Activated CD4-positive, alpha-beta T cell treated with anti-CD3 and anti-CD28 coated beads for 36 hours (primary cell): ENCODE measurements at places on chromosomes 2 and 18. TPM values are rescaled to one million over a fixed set of nuclear protein-coding genes. Genes with fewer than 3 reads are reported as not detected.

DNA sequence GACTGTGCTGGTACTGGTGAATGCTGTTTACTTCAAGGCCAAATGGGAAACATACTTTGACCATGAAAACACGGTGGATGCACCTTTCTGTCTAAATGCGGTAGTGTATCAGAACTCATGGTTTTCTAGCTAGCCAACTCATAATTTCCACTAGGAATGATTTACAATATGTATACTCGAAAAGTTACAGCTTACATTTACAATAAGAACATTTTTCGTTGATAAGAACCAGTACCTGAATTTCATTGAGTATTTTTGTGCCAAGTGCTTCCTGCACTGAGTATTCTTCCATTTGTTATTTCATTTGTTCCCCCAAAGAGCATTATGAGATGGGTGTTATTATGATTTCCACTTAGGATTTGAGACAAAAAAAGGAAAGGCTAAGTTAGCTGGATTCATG, 21.9 kb downstream of the SERPINB12 start:
- no peak overlapping the region for H3K4me3 ChIP-seq
- DNase-seq, result no peak
- H3K27me3 ChIP-seq, result peaks cover 6% of the 10 kb centered on the region
- H3K4me1 ChIP-seq, result no peaks in the 10 kb centered on the region
- no peak overlapping the region for H3K27ac ChIP-seq
- H3K36me3 ChIP-seq, result no peaks in the 10 kb centered on the region

GRCh38 chr2:220786216-220786615, 785.9 kb downstream of the EPHA4 start:
- peaks cover 4% of the 10 kb centered on the region for H3K27me3 ChIP-seq
- H3K4me3 ChIP-seq, result no peak overlapping the region
- no peak overlapping the region for H3K27ac ChIP-seq
- DNase-seq, result no peak
- no peaks in the 10 kb centered on the region for H3K36me3 ChIP-seq

DNA sequence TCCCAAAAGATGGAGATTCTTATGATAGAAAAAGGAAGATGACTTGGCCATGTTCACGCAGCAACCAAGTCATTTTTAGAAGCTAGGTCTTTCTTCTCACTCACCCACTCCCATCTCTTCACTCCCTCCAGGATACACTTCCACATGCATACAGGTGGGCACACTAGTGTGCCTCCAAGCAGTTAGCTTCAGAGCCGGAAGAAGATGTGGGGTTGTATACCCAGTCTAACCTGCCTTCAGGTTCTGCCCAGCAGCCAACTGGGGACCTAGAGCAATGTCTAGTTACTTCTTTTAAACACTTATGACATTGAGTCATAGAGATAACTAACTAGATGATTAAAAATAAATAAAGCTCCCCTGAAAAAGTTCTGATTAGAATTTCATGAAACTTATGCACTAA, 21.8 kb upstream of the TANK start:
- no peaks in the 10 kb centered on the region for H3K27me3 ChIP-seq
- peak overlapping the region; percentile 90 for H3K27ac ChIP-seq
- peak overlapping the region; percentile 83 for H3K4me3 ChIP-seq
- peaks cover 19% of the 10 kb centered on the region for H3K36me3 ChIP-seq
- H3K4me1 ChIP-seq, result peaks cover 68% of the 10 kb centered on the region

- no peaks in the 10 kb centered on the region for H3K36me3 ChIP-seq
- peaks cover 2% of the 10 kb centered on the region for H3K27me3 ChIP-seq
- no peaks in the 10 kb centered on the region for H3K4me1 ChIP-seq
- no peak overlapping the region for H3K4me3 ChIP-seq
- DNase-seq, result no peak
Measured at GRCh38 chr18:67280486-67281242, 235.9 kb downstream of the DSEL start.

DNA sequence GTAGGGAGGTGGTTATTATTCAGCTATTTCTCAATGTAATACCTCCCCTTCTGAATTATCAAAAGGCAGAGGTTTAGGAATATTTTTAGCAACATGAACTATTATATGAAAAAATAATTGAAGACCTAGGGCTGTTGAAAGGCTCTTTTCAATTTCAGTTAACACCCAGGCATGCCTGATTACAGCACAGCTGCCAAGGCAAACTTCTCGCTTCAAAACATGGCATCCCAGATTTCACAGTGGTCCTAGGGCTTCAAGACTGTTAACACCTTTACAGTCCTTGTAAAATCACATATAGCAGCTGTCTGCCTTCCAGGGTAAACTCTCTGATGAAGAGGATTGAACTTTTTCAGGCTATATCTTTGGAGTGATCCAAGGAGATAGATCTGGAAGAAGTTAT, 23.2 kb downstream of the CTLA4 start:
- H3K4me1 ChIP-seq, result peaks cover 81% of the 10 kb centered on the region
- H3K4me3 ChIP-seq, result no peak overlapping the region
- peaks cover 4% of the 10 kb centered on the region for H3K27me3 ChIP-seq
- H3K27ac ChIP-seq, result peak overlapping the region; percentile 88
- no peak for DNase-seq
- peaks cover 2% of the 10 kb centered on the region for H3K36me3 ChIP-seq

- no peak for DNase-seq
- H3K4me3 ChIP-seq, result no peak overlapping the region
- H3K4me1 ChIP-seq, result no peaks in the 10 kb centered on the region
- H3K27me3 ChIP-seq, result peaks cover 13% of the 10 kb centered on the region
- H3K36me3 ChIP-seq, result no peaks in the 10 kb centered on the region
- no peak overlapping the region for H3K27ac ChIP-seq
Measured at GRCh38 chr2:236805800-236806531, 236.3 kb downstream of the ACKR3 start.

DNA sequence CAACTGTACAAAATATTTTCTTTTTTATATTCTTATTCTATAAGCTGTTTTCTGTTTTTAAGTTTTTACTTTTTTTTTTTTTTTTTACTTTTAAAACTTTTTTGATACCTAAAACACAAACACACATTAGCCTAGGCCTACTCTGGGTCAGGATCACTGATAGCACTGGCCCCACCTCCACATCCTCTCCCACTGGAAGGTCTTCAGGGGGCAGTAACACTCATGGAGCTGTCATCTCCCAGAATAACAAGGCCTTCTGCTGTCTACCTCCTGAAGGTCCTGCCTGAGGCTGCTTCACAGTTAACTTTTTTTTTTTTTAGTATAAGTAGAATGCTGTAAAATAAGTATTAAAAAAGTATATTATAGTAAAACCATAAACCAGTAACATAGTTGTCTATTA, 415.1 kb downstream of the PTPRM start:
- H3K27me3 ChIP-seq, result no peaks in the 10 kb centered on the region
- H3K27ac ChIP-seq, result no peak overlapping the region
- no peak for DNase-seq
- H3K4me3 ChIP-seq, result no peak overlapping the region
- no peaks in the 10 kb centered on the region for H3K4me1 ChIP-seq
- no peaks in the 10 kb centered on the region for H3K36me3 ChIP-seq

DNA sequence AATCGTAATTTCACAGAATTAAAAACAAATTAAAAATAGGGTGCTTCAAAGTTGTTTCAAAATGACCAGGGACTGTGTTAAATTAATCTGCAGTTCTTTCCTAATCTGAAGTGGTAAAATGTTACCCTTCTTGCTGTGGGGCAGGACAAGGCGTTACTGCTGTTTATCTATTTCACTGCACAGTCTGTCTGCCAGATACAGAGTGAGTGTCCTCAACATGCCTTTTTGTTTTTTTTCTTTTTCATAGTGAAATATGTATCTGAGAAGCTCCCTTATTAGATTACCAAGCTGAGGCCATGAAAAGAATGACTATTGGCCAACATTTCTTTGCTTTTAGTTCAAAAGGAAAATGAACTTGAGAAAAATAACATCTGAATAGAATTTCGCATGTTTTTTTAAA, 38.0 kb downstream of the KCTD1 start:
- no peaks in the 10 kb centered on the region for H3K36me3 ChIP-seq
- H3K4me3 ChIP-seq, result no peak overlapping the region
- H3K27ac ChIP-seq, result no peak overlapping the region
- DNase-seq, result no peak
- no peaks in the 10 kb centered on the region for H3K27me3 ChIP-seq

Gene LCT
- 0.16 TPM for total RNA-seq

DNA sequence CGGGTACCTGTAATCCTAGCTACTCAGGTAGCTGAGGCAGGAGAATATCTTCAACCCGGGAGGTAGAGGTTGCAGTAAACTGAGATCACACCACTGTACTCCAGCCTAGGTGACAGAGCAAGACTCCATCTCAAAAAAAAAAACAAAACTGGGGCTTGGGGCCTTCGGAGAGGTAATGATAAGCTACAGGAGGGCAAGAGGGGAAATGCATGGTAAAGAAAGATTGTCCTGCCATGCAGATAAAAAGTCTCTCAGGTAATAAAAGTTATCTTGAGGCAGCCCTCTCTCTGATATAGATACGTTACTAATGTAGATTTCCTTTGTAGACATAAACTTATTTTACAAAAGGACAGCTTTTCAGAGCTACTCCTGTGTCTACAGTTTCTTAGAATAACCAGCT, 3.7 kb upstream of the RAB1A start:
- H3K27ac ChIP-seq, result no peak overlapping the region
- no peaks in the 10 kb centered on the region for H3K27me3 ChIP-seq
- peaks cover 8% of the 10 kb centered on the region for H3K36me3 ChIP-seq
- peaks cover 6% of the 10 kb centered on the region for H3K4me1 ChIP-seq
- no peak for DNase-seq

Gene MYOM1
- 0.89 TPM for total RNA-seq

- H3K4me3 ChIP-seq, result no peak overlapping the region
- no peak for DNase-seq
- no peaks in the 10 kb centered on the region for H3K36me3 ChIP-seq
- peaks cover 9% of the 10 kb centered on the region for H3K27me3 ChIP-seq
Measured at GRCh38 chr18:35736696-35737095, 155.2 kb downstream of the GALNT1 start.

Gene FSIP2
- total RNA-seq, result 0.05 TPM

- H3K36me3 ChIP-seq, result peaks cover 31% of the 10 kb centered on the region
- H3K4me3 ChIP-seq, result no peak overlapping the region
- no peaks in the 10 kb centered on the region for H3K27me3 ChIP-seq
- no peak for DNase-seq
- peaks cover 21% of the 10 kb centered on the region for H3K4me1 ChIP-seq
Measured at GRCh38 chr2:120291401-120292311, 39.0 kb downstream of the RALB start.

DNA sequence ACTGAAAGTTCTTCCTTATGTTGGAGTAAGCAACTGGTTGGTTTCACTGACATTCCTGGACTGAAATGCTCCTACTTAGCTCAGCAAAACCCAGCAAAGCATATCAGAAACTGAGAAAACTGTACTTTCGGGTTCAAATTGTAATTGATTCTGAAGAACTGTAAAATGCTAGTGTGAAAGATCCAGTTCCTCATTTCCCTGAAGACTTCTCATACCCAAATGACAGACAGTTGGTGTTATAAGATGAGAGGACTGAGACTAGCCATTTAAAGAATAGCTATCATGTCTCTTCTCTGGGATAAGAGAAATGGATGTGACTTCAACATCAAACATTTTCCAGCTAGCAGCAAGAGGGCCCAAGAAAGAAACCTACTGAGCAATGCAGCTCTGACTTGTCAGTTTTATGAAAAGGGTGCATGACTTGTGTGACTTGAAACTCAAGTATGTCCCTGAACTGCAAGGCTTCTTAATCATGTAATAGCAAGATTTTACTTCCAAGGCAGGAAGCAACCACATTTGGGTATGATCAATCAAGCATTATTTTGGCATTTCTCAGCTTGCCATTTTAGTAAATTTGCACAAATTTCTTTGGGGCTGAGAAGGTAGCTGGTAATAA, 420.3 kb upstream of the MMADHC start:
- no peaks in the 10 kb centered on the region for H3K27me3 ChIP-seq
- H3K36me3 ChIP-seq, result no peaks in the 10 kb centered on the region
- no peaks in the 10 kb centered on the region for H3K4me1 ChIP-seq
- DNase-seq, result no peak
- H3K27ac ChIP-seq, result no peak overlapping the region

DNA sequence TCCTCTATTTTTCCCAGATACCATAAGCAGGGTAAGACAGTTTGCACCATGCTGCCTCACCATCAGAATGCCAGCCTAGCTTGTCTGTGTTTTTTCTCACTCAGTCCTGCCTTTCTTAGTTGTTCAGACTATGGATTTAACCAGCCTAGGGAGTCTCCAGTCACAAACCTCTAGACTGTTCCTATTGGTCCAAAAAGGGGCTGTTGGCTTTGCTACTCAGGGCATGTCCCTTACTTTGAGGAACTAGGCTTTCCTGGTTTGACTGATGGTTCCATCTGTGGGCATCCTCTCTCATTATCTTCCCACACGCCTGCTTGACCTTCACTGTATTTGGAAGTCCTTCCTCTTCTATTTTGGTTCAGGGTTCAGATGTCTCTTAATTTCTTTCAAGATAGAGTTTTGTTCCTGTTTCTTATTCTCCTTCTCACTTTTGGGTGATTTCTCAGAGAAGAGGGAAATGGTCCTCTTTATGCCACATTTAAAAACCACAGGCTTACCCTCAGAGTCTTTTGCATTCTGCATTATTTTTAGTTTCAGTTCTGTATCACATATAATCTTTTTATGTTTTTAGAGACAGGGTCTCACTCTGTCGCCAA, 31.3 kb upstream of the TMEM131 start:
- H3K4me1 ChIP-seq, result peaks cover 17% of the 10 kb centered on the region
- peak overlapping the region; percentile 7 for H3K27ac ChIP-seq
- DNase-seq, result no peak
- peaks cover 8% of the 10 kb centered on the region for H3K27me3 ChIP-seq
- no peaks in the 10 kb centered on the region for H3K36me3 ChIP-seq

- peaks cover 11% of the 10 kb centered on the region for H3K27me3 ChIP-seq
- H3K4me1 ChIP-seq, result no peaks in the 10 kb centered on the region
- H3K27ac ChIP-seq, result no peak overlapping the region
Measured at GRCh38 chr2:118667964-118668363, 179.5 kb downstream of the EN1 start.

Gene NAB1
- 43.6 TPM for total RNA-seq

Gene HSBP1L1
- 16.9 TPM for total RNA-seq

Gene DNAJC5G
- not detected for total RNA-seq

- peaks cover 28% of the 10 kb centered on the region for H3K27me3 ChIP-seq
- H3K4me3 ChIP-seq, result no peak overlapping the region
- peaks cover 15% of the 10 kb centered on the region for H3K4me1 ChIP-seq
Measured at GRCh38 chr18:59377613-59378337, 18.7 kb upstream of the LMAN1 start.

Gene HAUS1
- 62.2 TPM for total RNA-seq

DNA sequence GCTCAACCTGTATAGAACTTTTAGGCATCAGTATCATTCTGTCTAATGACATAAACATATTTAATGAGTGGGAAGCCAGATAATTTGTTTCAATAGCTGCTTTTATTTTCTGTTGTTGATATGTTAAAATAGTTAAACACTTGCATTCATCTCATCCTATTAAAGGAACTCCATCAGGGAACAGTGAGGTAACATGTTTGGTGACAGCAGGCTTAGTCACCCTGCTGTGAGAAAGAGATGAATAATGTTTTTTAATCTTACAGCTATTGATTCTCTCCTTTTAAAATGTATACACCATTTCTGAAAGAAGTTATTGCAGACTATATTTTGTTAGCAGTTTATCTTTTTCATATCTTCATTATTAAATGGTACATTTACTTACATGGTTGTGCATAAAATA, 123.3 kb upstream of the CWC22 start:
- no peaks in the 10 kb centered on the region for H3K36me3 ChIP-seq
- no peak overlapping the region for H3K4me3 ChIP-seq
- peaks cover 10% of the 10 kb centered on the region for H3K27me3 ChIP-seq
- no peak for DNase-seq

GRCh38 chr2:232581725-232582124, 31.2 kb downstream of the EIF4E2 start:
- peaks cover 8% of the 10 kb centered on the region for H3K4me1 ChIP-seq
- H3K36me3 ChIP-seq, result peaks cover 44% of the 10 kb centered on the region
- H3K4me3 ChIP-seq, result no peak overlapping the region
- no peak overlapping the region for H3K27ac ChIP-seq
- H3K27me3 ChIP-seq, result no peaks in the 10 kb centered on the region

GRCh38 chr2:129756276-129756675, 223.2 kb upstream of the RAB6C start:
- DNase-seq, result no peak
- no peaks in the 10 kb centered on the region for H3K36me3 ChIP-seq
- H3K27ac ChIP-seq, result no peak overlapping the region
- no peaks in the 10 kb centered on the region for H3K4me1 ChIP-seq
- H3K27me3 ChIP-seq, result no peaks in the 10 kb centered on the region
- no peak overlapping the region for H3K4me3 ChIP-seq
